ENCODE measurements at places on chromosomes 1 and 21.

GRCh38 chr1:210089855-210090254 lies 142.7 kb upstream of the SERTAD4 start:
- DNase-seq, result no peak

DNA sequence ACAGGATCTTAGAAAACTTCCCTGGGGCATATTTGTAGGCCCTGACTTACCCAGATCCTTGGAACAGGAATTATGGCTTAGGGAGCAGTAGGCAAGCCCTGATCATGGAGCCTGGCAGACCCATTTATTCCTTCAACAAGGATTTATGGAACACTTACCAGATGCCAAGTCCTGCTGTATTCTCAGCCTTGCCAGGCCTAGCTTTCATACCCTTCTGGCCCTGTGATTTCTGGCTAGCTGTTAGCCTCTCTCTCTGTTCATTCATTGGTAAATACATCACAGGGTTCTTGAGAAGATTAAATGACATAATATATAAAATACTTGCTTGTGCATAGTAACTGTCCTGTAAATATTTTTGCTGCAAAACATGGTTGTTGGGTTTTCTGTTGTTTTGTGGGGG lies 32.4 kb upstream of the SRP9 start:
- no peak for DNase-seq

GRCh38 chr1:157310401-157310800 lies 172.2 kb upstream of the ETV3 start:
- DNase-seq, result no peak

- no peak for DNase-seq
These were observed 40.9 kb downstream of the KCNK1 start for GRCh38 chr1:233654658-233655280.

DNA sequence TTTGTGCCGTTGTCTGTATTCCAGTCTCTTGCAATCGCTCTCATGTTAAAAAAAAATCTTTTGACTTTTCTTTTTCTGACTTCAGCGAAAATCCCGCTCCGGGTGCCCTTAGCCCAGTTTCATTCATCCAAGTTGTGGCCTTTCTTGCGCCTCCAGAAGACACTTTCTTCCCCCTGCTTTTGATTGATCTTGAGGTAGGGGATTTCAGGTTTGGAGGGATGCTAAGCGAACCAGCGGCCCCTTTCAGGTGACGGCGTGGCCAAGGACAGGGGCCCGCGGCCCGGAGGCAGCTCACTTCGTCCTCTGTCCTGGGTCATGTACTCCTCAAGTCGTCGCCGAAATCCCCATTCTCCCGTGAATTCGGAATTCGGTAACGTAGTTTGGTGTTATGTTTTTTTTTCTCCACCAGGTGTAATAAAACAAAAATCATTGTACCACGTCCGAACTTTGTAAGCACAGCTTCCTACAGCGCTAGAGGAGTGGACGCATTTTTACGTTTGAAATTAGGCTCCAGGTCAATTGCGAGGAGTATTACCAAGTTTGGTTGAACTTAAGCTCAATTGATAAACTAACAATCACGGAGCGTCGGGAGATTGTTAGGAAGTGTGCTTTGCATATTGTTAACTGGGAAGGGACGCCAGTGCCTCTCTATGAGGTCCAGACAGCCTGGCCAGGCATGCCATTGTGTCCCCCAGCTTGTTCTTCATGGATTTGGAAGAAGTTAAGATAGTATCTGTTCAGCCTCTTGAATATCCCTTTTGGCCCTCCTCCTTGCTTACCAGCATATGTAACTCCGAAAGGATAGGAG lies 1.1 kb downstream of the MRPS6 start:
- no peak for DNase-seq

GRCh38 chr1:111920221-111921024 lies 69.0 kb downstream of the KCND3 start:
- no peak for DNase-seq

DNA sequence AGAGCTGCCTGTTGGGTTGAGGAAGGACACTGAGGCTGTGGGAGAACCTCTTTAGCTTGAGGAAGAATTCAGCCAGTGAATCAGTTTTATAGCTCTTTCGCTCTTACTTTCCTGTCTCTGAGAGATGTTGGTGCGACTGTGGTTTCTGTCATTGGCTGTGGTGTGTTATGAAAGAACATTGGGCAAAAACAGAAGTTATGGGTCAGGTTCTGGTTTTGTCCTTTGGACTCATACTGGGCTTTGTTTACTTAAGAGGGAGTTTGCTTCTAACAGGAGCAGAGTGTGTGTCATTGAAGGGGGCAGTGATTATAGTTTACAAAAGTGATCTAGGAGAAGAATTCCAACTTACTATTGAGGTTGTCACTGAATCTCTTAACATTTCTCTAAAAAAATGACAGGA lies 97.0 kb downstream of the TLR5 start:
- DNase-seq, result no peak

DNA sequence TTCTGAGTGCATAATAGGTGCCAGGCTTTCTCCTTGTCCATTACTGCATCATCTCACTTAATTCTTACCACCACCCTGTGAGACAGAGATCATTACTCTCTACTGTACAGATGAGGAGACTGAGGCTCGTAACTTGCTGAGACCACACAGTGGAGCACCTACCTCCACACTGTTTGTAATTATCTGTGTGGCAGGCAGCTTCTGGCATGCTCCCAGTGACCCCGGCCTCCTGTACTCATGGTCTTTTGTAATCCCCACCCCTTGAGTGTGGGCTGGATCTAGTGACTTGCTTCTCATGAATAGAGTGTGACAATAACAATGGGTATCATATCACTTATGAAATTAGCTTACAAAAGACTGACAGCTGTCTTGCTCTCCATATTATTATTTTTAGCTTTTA lies 407.3 kb downstream of the MATN1 start:
- DNase-seq, result no peak

DNA sequence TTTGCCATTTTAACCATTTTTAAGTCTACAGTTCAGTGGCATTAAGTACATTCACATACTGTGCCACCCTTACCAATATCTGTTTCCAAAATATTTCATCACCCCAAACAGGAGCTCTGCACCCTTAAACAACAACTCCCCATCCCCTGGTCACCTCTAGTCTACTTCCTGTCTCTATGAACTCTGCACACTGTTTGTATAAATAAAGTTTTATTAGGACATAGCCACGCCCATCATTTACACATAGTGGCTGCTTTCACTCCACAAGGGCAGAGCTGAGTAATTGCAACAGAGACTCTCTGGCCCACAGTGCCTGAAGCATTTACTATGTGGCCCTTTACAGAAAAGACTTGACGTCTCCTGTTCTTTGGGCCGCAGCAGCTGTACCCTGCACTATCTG lies 30.1 kb downstream of the KCNAB2 start:
- DNase-seq, result no peak

GRCh38 chr1:195458365-195458764 lies 1149.9 kb downstream of the KCNT2 start:
- DNase-seq, result no peak

- no peak for DNase-seq
These were observed 14.7 kb downstream of the NIBAN1 start for GRCh38 chr1:184959626-184960025.

GRCh38 chr1:46464013-46464548 lies 25.6 kb upstream of the DMBX1 start:
- no peak for DNase-seq

- DNase-seq, result no peak
These were observed 95.4 kb upstream of the DESI2 start for GRCh38 chr1:244557565-244557964.

DNA sequence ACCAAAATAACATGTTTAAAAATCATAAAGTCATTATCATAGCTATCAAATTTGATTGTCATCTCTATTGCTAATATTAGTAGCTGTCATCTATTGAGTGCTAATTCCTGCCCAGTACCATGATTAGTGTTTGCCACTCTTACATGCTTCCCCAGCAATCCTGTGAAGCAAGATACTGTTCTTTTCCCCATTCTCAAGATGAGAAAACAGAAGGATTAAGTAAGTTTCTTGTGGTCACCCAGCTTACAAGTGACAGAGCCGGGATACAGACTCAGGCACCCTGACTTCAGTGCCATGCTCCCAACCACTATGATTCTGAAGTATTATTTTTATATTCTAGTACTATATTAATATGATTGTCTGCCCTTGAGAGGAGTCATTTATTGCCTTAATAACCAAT lies 36.5 kb downstream of the LRRC8C start:
- no peak for DNase-seq

DNA sequence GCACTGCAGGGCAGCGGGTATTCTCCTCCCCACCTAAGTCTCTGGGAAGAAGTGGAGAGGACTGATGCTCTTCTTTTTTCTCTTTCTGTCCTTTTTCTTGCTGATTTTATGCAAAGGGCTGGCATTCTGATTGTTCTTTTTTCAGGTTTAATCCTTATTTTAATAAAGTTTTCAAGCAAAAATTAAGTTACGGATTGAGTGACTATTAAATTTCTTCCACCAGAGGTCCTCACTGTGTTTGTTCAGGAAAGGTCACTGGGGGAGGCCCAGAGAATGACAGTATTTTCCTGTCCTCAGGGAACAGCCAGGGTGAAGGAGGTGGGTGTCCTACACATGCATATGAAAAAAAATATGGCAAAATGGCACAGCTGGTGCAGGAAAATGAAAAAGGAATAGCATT lies 4.4 kb upstream of the ELF3 start:
- no peak for DNase-seq

Measured in activated T-cell treated with anti-CD3 and anti-CD28 coated beads for 48 hours (primary cell).